ENCODE measurements at places on chromosomes 7 and 10.

- DNase-seq, result no peak
Observed at GRCh38 chr7:129191272-129191671, 2.8 kb downstream of the SMO start.

GRCh38 chr10:10396601-10397000 lies 621.1 kb upstream of the CELF2 start:
- no peak for DNase-seq

DNA sequence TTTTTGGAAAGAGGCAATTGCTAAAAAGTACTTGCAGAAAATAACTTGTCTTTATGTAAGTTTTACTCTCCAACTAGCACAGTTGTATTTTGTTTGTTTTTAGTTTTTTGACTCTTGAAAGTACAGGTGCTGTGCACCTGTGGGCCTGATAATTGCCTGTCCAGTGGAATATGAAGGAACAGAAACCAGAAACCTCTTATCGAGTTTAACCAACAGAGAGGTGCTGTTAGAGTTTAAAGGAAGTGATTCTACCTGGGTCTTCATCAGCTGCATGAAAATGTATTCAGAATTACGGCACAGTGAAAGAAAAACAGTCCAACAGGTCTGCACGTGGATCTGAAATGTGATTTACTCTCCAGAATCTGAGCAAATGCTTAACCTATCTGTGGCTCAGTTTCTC lies 326.6 kb upstream of the POM121L12 start:
- no peak for DNase-seq

GRCh38 chr10:114623661-114624294 lies 34.3 kb downstream of the ABLIM1 start:
- DNase-seq, result no peak

DNA sequence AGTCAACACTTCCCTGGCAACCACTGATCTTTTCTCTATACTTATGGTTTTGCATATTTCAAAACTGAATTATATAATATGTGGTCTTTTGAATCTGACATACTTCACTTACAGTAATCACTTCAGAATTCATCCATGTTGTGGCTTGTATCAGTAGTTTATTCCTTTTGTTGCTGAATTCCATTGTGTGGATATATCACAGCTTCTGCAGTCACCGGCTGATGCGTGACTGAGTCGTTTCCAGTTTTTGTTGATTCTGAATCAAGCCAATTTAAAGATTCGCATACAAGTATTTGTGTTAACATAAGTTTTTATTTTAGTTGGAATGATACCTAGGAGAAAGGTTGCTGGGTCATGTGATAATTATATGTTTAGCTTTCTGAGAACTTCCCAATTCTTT lies 672.5 kb upstream of the ANKRD30A start:
- DNase-seq, result no peak

DNA sequence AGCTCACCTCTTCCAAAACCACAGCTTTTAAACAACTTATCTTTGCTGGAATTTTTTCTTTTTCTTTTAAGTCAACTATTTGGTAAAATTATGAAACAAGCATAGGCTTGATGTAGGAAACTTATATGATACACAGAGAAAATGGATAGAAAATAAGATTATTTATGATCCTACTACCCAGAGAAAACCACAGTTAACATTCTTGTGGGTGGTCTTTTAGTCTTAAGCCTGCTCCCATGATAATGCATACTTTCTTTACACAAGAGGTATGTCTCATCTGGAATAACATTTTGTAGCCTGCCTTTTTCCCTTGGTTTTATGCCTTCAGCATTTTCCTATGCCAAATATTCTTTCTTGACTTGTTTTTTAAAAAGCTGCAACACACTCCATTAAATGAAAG lies 21.4 kb downstream of the PLPP4 start:
- no peak for DNase-seq

- no peak for DNase-seq
Observed at GRCh38 chr7:45150199-45150598, 7.4 kb upstream of the RAMP3 start.

DNA sequence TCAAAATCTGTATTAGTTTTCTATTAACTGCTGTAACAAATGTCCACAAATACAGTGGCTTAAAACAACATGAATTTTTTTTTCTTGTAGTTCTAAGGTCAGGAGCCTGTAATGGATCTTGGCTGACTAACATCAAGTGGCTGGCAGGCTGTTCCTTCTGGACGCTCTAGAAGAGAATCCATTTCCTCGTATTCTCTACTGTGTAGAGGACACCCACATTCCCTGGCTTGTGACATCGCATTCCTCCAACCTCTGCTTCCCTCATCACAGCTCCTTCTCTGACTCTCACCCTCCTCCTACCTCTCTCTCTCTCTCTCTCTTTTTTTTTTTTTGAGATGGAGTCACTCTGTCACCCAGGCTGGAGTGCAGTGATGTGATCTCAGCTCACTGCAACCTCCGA lies 4.8 kb upstream of the CALHM1 start:
- no peak for DNase-seq

GRCh38 chr7:31457551-31457950 lies 56.3 kb upstream of the ITPRID1 start:
- DNase-seq, result no peak

GRCh38 chr7:5704534-5704922 lies 76.9 kb downstream of the RNF216 start:
- DNase-seq, result peak; percentile 49

GRCh38 chr7:139613971-139614411 lies 90.5 kb downstream of the CLEC2L start:
- DNase-seq, result no peak

GRCh38 chr7:9240001-9240400 lies 806.6 kb downstream of the NXPH1 start:
- no peak for DNase-seq

- no peak for DNase-seq
Observed at GRCh38 chr10:34587002-34587679, 228.0 kb downstream of the PARD3 start.

DNA sequence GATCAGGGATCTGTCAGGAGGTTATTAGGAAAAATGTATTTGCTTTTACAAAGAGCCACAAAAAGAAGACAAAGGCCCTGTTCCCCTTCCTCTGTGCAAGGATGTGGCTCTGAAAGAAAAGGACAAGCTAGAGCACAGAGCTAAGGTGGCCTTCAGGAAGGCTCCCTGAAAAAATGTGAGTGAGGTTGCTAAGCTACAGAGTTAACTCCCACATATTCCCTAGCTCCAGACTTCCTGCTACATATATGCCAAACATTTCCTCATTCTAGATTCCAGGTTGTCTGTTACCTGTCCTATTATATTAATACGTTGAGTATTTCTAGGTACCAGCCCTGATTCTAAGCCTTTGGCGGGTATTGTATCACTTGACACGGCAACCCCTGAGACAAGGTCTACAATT lies 369.0 kb downstream of the PARD3 start:
- no peak for DNase-seq

DNA sequence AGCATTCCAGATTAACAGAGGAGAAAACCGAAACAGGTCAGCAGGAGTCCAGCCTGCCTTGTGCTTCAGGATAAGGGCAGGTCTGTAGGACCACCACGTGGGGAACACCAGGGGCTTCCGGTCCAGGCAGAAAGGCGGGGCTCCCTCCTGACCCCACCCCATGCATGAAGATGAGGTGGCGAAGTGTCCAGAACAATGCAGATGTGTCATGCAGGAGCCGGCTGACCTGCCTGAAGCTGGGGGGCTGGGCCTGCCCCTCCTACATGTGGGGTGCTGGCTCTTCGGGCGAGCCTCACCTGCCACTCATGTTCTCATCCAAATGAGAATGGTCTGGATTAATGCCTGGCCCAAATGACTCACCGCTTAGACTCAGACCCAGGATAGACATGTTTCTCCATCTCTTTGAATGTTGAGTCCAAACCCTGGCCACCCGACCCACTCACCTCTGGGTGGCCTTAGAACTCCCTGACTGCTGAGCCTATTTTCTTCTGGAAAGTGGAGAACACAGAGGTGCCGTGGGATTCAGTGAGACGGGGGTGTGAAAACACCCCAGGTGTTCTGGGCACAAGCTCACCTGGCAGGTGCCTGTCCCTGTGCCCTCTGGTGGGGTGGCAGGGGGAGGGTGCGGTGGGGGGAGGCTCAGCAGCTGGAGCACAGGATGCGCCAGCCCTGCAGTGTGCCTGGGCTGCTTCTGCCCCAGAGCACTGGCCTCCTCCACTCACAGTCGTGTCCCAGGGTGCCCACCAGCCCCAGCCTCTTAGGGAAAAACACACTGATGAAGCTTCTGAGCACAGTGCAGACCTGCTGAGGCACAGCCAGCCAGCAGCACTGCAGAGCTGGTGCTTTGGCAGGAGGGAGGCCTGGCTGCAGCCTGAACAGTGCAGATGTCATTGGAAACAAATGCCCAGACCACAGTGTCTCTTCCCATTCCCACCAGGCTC lies 55.2 kb upstream of the GDF10 start:
- no peak for DNase-seq

GRCh38 chr7:106001886-106002285 lies 38.8 kb downstream of the CDHR3 start:
- DNase-seq, result no peak

GRCh38 chr7:29881724-29882123 lies 75.4 kb downstream of the WIPF3 start:
- DNase-seq, result no peak

DNA sequence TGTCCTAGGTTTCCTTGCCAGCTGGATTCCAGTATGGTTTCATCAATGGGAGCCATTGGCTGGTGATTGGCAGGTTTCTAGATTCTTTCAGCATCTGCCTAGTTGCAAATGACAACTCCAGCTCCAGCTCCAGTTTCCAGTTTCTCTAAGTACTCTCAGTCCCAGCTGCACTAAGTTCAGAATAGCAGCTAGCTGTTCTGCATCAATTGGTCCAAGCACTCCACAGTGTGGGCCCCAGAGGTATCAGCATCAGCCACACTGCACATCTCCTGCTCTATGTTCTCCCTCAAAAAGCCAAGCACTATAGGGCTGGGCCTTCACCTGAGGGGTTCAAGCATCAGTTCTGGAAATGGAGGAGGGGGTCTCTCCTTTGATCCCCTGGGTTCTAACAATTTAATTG lies 143.4 kb downstream of the VPS50 start:
- no peak for DNase-seq

- no peak for DNase-seq
Observed at GRCh38 chr10:50431791-50432190, 180.5 kb upstream of the ASAH2 start.

GRCh38 chr7:124032369-124033094 lies at the start of gene TMEM229A:
Gene TMEM229A, minus strand, starts transcription at chr7:124033067. Its CDS starts 64 bp downstream, at chr7:124033003.
- no peak for DNase-seq

DNA sequence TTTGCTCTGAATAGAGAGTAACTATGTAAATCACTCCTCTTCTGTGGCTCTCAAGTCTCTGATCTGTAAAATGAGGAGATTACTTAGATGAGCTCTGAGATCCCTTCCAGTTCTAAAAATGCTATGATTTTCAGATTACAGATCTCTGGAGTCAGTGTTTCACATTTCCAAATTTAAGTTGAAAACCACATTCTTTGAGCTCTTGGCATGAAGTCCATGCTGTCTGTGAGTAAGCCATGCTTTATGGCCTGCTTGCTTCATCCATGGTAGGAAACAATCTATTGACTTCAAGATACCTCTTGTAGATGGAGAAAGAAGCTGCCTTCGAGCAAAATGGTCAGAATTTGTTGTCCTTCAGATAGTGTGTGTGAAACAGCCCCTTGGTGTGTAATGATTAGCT lies 64.9 kb downstream of the CELF2 start:
- no peak for DNase-seq

DNA sequence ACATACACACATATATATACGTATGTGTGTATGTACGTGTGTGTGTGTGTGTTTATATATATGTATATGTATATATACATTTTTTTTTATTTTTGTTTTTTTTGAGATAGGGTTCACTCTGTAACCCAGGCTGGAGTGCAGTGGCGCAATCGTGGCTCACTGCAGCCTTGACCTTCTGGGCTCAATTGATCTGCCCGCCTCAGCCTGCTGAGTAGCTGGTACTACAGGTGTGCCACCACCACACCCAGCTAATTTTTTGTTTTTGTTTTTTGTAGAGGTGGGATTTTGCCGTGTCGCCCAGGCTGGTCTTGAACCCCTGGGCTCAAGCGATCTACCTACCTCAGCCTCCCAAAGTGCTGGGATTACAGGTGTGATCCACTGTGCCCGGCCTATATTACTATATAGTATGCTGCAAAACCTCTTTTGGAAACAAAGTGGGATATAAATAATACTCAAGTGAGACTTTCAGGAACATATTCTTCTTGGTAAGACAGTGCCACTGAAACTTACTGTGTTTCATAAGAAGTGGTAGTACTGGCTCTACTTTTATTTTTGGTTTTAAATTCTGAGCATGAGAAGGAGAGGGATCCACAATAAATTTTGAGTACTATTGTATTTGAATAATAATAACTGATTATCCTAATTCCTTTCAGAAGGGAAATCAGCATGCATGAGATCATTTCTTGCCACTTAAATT lies 51.0 kb downstream of the MLLT10 start:
- DNase-seq, result no peak

GRCh38 chr10:55104738-55105137 lies 303.7 kb upstream of the PCDH15 start:
- no peak for DNase-seq

GRCh38 chr10:102227050-102227449 lies 951 bp downstream of the ELOVL3 start:
- no peak for DNase-seq

DNA sequence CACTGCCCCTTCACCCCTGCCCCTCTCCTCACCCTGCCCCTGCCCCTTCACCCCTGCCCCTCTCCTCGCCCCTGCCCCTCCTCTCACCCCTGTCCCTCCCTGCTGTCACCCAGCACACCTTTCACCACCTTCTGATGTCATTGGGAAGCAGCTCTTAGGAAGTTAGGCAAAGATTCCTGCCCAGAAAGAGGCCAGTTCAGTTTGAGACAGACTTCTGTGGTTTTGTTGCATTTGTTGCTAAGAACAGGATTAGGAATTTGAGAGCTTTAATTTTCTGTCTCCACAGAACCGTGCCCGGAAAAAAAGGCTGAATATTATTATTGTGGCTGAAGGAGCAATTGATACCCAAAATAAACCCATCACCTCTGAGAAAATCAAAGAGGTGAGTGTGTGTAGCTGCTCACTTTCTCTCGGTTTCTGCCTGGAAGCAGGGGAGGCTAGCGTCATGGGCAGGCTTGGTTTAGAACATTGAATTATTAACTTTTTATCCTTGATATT lies 39.6 kb downstream of the PFKP start:
- no peak for DNase-seq

DNA sequence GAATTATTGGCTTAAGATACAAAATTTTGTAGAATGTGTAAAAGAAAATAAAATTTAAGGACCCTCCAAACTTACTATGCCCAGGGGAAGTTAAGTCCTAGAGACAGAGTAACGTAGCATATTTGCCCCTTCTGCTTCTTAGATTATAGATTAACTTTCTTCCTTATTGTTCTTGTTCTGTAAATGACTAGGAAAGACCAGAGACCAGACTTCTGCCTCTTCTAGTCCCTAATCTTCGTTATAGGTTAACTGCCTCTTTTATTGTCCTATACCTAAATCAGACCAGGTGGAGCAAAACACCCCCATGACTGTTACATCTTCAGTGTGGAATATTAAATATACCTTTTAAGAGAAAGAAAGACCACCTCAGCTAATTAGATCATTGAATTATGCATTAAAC lies 160.5 kb downstream of the PHTF2 start:
- no peak for DNase-seq

DNA sequence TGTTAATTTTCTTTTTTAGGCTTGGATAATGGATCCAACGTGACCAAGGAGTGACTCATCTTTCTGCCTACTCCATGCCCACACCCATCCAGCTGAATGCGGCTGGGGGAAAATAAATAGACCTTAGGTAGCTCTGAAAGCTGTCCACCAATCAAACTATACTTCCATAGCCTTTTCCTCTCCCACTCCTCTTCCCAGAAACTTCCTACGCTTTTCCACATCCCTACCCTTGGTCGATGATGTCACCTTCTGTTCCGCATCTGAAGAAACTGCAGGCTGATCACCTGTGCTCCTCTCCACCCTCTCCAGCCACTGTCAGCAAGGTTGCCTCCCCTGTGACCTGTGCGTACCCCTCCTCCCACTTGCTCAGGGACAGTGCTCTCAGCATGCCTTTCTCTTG lies 359.8 kb upstream of the KLF6 start:
- no peak for DNase-seq
